ENCODE measurements at places on chromosomes 1 and 21. TPM values are rescaled to one million over a fixed set of nuclear protein-coding genes. Genes with fewer than 3 reads are reported as not detected.

CREG1 gene
- polyA plus RNA-seq: 95.2 TPM

C1orf167 gene
- 0.29 TPM for polyA plus RNA-seq

TRIM45 gene
- polyA plus RNA-seq: 17.8 TPM

C1orf94 gene
- not detected for polyA plus RNA-seq

HORMAD1 gene
- polyA plus RNA-seq: 0.10 TPM

RC3H1 gene
- 9.6 TPM for polyA plus RNA-seq

SZT2 gene
- polyA plus RNA-seq: 26.6 TPM

IRF2BP2 gene
- 199 TPM for polyA plus RNA-seq

AXDND1 gene
- 0.48 TPM for polyA plus RNA-seq

CADM3 gene
- polyA plus RNA-seq: 2.5 TPM

DHX9 gene
- polyA plus RNA-seq: 255 TPM

OPRD1 gene
- polyA plus RNA-seq: 0.15 TPM

ARV1 gene
- 28.9 TPM for polyA plus RNA-seq

CD5L gene
- polyA plus RNA-seq: 0.08 TPM

NBPF6 gene
- polyA plus RNA-seq: not detected

FASLG gene
- polyA plus RNA-seq: 0.46 TPM

GBP7 gene
- polyA plus RNA-seq: 0.21 TPM

PLEKHN1 gene
- 0.45 TPM for polyA plus RNA-seq

CHI3L2 gene
- 0.21 TPM for polyA plus RNA-seq

PRKACB gene
- 34.9 TPM for polyA plus RNA-seq

CCDC27 gene
- polyA plus RNA-seq: 0.20 TPM

PTGFRN gene
- polyA plus RNA-seq: 66.1 TPM

CASQ1 gene
- 0.59 TPM for polyA plus RNA-seq

BRINP2 gene
- 0.80 TPM for polyA plus RNA-seq

MEX3A gene
- 51.7 TPM for polyA plus RNA-seq

GATAD2B gene
- 34.0 TPM for polyA plus RNA-seq

SPATA17 gene
- polyA plus RNA-seq: 3.9 TPM

STIL gene
- polyA plus RNA-seq: 10.3 TPM

OVAAL gene
- polyA plus RNA-seq: not detected

KLHDC8A gene
- polyA plus RNA-seq: 0.71 TPM

PCBP3 gene
- polyA plus RNA-seq: 2.2 TPM

PTPN22 gene
- polyA plus RNA-seq: 1.1 TPM

DOCK7 gene
- 44.4 TPM for polyA plus RNA-seq

SYT14 gene
- polyA plus RNA-seq: 0.27 TPM

FAM167B gene
- 4.1 TPM for polyA plus RNA-seq

SHISA4 gene
- polyA plus RNA-seq: 19.3 TPM

S100A7A gene
- polyA plus RNA-seq: not detected

IGSF3 gene
- 42.6 TPM for polyA plus RNA-seq

OR2T1 gene
- not detected for polyA plus RNA-seq

SPTA1 gene
- 26.4 TPM for polyA plus RNA-seq

ZMYND12 gene
- 2.2 TPM for polyA plus RNA-seq

SPRR3 gene
- 0.21 TPM for polyA plus RNA-seq

CNKSR1 gene
- 25.1 TPM for polyA plus RNA-seq

KLHDC9 gene
- 4.2 TPM for polyA plus RNA-seq

TMEM82 gene
- 0.06 TPM for polyA plus RNA-seq

TAS1R1 gene
- polyA plus RNA-seq: 0.54 TPM

LCE2B gene
- polyA plus RNA-seq: not detected

CITED4 gene
- 3.1 TPM for polyA plus RNA-seq

DCAF6 gene
- polyA plus RNA-seq: 61.8 TPM

GJA4 gene
- polyA plus RNA-seq: 29.5 TPM

NSL1 gene
- 38.4 TPM for polyA plus RNA-seq

Data from right lung (tissue), 10 donors.